ENCODE measurements at places on chromosomes 11 and 22.

GRCh38 chr11:122724520-122724919 is 69.0 kb downstream of the UBASH3B start:
- DNase-seq = no peak

DNA sequence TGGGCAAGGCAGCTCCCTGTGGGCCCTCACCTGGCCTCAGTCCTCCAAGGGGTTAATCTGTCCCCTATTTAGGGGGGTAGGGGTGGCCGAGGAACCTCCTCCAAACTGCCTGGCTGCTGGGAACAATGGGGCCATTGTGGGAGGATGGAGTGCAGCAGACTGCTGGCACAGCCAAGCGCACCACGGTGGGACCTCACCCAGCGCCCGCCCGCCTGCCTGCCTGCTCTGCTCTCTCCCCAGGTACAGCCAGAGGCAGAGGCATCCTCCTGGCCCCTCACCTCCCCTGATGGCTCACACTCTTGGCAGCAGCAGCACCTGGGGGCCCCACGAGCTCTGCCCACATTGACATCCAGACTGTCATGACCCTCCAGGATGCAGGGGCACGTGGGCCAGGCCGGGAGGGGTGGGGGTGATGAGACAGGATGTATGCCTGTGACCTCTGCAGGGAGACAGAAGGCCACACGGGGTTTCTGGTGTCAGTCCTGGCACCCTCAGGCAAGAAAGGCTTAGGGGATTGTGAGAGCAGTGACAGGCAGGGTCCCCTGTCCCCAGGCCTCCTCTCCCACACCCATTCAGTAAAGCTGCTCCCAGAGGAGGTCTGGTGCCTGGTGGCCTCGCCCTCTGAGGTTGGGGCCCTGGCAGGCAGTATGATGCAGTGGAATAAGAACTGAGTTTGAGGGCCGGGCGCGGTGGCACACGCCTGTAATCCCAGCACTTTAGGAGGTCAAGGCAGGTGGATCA is 11.4 kb downstream of the BCL9L start:
- peak; percentile 90 for DNase-seq

DNA sequence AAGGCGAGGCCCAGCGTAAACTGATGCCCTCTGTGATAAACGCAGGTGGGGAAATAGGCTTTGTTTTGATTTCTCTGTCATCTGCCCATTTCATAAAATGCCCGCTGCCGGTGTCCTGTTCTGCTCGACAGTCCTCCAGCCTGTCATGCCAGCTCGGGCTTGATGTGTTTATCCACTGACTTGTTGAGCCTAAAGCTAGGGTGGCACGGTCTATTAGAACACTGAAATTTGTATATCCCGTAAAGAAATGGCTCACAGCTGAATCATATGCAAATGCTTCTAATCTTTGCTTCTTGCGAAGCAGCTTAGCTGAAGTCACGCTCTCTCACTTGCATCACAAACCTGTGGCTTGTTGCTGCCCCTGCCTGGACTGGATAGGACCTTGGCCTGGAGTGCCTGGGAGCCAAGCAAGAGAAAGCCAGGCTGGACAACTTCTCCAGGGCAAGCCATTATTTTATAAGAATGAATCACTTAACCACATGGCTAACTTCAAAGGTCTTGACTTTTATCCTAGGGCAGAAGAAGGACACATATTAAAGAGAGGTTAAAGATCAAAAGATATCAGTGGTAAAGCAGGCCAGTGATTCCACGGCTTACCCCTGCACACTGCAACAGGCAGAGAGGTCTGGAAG is 33.1 kb downstream of the EHF start:
- no peak for DNase-seq

DNA sequence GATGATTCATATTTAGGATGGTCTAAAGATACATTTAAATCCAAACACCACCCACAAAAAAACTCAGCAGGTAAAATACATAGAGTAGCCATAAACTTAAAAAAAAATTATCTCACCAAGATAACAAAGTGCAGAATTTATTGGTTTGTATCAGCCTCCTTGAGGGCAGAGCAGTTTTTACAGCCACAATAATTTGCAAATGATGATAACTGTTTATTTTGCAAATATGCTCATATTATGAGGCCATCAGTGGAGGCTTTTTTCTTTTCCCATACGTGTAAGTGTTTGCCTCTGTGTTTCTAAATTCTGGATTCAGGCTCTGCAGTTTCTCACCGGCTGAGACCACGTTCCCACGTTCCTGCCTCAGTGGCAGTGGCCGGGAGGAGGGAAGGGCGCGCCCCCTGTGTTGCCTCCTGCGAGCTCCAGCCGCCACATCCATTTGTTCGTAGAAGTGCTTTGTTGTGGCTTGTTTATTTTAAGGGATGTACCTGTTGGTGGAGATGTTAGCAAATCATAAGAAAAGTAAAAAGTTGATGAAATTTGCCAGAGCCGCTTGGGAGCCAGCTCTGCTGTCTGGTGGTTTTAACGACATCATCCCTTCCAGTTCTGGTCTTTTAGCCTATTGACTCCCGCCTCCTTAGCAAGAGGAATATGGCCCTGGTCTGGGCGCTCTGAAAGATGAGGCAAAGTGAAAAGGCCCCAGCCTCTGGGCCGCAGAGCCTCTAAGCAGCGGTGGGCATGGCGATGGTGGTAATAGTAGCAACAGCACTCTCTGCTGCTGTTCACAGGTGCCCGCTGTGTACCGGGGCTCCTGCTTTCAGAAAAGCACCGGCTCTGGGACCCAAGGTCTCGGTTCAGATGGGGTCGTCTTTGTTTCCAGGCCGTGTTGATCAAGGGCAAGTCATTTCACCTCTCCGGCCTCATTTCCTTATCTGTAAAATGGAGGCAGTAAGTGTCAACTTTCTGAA is 66.7 kb upstream of the PPARA start:
- DNase-seq = no peak

GRCh38 chr11:69151836-69152235 is 3.9 kb upstream of the SMIM38 start:
- DNase-seq = peak; percentile 18

DNA sequence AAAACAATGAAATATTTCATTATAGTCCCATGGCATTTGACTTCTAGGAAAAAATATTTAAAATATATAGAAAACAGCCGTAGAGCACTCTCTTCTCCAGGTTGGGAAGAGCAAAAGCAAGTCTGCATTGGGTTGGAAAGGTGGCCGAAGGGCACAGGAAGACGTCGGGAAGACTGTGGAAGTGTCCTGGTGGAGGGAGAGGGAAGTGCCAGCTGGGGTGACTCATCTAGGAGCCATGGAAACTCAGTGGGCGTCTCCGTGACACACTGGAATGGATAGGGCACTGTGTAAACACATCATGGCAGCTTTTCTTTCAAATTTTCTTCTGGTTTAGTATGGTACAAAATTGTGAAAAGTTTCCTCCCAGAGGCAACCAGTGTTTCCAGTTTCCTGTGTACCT is 12.7 kb downstream of the GTPBP1 start:
- no peak for DNase-seq

GRCh38 chr11:69321877-69322361 is 28.0 kb downstream of the MYEOV start:
- no peak for DNase-seq

GRCh38 chr11:106070606-106071005 is 6.5 kb downstream of the KBTBD3 start:
- no peak for DNase-seq

DNA sequence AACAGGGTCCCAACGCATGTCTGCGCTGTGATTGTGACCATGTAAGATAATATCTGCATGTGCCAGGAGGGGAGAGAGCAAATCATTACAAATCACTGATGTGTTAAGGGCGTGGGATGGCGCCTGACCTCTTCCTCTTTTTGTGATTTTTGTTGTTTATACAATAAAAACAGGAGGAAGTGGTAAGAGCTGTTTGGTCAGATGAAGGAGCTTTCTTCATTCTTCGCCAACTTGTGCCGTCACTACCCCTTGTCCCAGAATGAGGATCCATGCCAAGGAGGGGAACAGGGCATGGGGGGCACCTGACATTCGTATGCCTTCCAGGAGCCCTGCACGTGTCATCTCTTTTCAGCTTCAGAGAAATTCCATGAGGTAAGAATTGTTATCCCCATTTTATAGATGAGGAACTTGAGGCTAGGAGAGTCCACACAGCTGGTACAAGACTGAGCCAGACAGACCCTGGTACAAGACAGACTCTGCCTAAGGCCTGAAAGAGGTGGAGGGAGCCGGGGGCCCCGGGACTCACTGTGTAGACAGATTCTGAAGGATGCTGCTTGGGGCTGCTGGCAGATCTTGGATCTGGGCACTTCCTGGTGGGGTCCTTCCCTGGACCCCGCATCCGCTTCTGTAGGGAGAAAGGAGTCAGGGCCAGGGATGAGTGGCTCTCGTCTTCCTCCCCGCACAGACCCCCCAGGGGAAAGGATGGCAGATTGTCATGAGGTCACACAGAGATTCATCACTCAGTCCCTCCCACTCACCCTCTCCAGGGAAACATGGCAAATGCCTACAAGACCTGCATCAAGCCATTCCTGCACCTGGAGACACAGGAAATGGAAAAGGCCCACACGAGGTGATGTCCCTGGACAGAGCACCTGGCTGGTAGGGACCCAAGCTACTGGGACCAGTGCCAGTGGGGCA is 34.6 kb downstream of the NFAM1 start:
- DNase-seq = no peak

DNA sequence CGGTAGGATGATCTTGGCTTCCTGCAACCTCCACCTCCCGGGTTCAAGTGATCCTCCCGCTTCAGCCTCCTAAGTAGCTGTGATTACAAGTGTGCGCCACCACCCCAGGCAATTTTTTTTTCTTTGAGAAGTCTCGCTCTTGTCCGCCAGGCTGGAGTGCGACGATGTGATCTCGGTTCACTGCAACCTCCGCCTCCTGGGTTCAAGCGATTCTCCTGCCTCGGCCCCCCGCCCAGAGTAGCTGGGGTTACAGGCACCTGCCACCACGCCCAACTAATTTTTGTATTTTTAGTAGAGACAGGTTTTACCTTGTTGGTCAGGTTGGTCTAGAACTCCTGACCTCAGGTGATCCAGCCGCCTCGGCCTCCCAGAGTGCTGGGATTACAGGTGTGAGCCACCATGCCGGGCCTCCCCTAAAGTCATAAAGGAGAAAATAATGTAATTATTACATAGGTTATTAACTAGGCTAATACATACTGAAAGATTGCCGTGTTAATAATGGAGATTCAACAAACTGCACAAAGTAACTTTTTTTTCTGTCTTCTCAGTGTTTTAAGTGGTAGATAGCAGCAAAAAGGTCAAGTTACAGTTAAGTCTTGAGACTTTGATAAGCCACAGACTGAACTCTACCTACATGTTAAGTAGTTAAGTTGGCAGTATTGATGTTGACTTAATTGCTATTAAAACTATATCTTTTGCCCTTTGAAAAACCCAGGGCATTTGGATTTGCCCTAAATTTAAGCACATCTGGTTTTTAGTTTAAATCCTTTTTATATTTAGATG is 3.9 kb downstream of the CAPRIN1 start:
- DNase-seq = no peak

DNA sequence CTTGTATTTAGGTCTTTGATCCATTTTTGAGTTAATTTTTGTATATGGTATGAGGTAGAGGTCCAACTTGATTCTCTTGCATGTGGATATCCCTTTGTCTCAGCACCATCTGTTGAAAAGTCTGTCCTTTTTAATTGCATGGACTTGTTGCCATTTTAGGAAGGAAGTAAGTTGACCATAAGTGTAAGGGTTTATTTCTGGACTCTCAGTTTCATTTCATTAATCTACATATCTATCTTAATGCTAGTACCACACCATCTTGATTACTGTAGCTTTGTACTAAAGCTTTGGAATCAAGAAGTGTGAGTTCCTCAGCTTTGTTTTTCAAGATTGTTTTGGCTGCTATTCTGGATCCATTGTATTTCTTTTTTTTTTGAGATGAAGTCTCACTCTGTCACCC is 31.4 kb downstream of the CBL start:
- DNase-seq = no peak

DNA sequence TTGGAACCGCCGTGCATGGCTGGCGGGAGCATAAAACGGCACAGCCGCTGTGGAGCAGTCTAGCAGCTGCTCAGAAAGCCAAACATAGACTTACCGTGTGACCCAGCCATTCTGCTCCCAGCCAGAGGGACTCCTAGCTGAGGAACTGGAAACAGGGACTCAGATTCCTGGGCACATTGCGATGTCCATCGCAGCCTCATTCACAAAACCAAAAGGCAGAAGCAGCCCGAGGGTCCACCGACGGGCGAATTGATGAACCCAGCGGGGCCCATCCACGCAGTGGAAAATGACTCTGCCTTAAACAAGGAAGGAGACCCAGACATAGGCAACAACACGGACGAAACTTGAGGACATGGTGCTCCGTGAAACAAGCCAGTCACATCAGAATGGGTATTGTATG is 5.7 kb upstream of the MUC5B start:
- DNase-seq = no peak

GRCh38 chr11:47606731-47607130 is 12.5 kb upstream of the C1QTNF4 start:
- DNase-seq = no peak

DNA sequence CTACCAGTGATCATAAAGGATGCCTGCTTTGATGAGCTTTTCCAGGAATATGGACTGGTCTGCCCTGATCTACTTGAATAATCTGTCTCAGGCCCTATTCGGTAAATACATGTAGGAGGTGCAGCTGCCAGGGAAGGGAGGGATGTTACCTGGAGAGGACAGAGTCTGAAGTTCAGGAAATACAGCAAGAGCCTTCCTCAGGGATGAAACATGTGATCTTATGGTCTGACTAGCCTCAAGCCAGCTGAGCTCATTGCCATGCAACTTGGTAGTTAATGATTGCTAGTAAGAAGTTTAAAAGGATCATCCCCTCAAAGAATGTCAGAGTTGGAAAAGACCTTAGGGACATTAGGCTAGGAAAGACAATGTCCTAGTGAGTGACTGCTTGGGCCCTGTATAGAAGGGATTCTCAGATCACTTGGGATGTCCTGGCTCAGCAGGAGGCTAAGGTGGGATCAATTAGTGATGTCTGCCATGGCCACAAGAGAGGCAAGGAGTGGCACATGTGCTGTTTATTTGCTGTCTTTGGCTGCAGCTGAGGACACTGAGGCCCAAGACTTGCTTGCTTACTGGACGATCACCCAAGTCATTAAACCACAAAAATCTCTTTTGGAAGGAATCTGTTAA is 18.5 kb downstream of the PTPRJ start:
- no peak for DNase-seq

DNA sequence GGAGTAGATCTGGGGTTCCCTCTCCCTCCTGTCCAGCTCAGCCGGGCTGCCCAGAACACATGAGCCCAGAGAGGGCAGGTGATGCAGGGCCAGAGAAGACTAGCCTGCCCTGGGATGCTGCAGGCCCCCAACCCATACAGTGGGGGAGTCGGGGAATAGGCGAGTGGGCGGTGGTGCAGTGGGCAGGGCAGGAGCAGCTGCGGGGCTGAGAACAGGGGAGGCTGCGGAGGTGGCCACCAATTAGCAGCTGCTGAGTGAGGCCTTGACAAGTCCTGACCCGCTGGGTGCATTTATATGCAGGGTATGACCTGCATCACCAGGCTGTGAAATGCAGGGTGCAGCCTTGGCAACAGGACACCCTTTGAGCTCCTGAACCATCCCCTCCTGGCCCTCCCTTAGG is 43.1 kb downstream of the NFAM1 start:
- no peak for DNase-seq

- no peak for DNase-seq
Observed at GRCh38 chr22:50696799-50697561, 24.4 kb downstream of the SHANK3 start.
